Left cardiac atrium (tissue), 4 donors: ENCODE measurements at places on chromosomes 11 and 22.
A peak's percentile ranks its signal among the peaks of the same experiment; 100 is the strongest.

GRCh38 chr11:3208272-3208671 lies 10.3 kb downstream of the MRGPRG start:
- DNase-seq = peak; percentile 5

DNA sequence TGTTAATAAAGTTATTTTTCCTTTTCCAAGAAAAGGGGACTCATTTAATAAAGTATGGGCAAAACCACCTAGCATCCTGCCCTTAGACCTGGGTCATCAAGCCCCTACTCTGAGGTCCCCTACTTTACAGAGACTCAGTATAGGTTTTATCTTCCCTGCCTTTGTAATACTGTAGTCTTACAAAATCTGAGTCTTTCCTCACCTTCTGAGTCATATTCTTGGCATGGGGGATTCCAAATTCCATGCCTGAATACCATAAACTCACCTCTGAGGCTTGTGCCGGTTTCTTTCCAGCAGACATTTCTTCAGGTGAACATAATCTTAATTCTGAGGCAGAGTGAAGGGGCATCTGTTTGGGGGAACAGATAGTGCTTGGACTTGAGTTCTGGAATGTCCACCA lies 282.5 kb downstream of the KCNA4 start:
- DNase-seq = no peak

DNA sequence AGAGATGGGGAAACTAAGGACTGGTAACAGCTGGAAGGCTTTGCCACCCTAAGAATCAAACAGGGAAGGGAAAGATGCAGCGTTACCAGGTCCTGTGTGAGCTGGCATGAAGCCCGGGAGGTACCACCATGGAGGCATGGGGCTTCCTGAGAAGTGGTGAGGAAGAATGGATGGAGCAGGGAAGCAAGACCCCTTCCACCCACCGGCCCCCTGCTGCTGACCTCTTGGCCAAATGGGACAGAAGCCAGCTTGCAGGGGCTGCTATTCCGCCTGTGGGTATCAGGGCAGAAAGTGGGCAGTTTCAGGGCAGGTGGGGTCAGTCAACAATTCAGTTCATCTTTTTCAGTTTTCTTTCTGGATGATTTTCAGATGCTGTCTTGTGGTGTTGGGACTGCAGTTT lies 1099.9 kb downstream of the TBC1D22A start:
- no peak for DNase-seq

DNA sequence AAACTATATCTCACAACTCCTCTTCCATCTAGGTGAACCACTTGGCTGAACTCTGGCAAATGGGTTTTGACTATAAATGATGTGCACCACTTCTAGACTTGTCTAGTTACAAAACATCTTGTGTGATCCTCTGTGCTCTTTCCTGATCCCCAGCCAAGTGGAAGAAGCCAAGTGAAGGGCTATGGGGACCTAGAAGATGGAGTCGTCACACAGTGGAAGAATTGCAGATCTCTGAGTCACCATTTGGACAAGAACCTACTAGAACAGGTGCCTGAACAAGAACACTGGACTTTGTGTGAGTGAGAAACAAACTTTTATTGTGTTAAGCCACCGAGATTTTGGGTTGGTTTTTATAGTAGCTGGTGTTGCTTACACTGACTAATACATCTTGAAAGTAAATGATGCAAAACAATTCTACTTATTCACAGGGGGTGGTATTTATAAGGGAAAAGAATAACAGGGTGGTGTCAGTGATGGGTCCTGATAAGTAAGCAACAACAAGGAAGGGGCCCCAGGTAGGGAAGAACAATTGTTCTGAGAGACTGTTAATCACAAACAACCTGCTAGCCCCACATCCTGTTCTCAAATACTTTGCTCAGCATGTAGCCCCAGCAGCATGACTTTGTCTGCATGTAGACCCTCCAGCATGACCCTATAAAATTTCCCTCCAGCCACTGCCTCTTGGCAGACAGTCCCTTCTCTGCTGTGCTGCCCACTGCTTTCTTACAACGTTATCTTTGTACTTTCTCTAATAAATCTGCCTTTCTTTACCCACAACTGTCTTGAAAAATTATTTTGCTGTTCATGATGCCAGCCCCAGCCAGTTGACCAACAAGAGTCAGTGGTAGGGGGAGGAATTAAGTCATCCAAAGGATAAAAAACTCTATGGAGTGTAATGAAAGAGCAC lies 280.7 kb upstream of the PLET1 start:
- DNase-seq = no peak

DNA sequence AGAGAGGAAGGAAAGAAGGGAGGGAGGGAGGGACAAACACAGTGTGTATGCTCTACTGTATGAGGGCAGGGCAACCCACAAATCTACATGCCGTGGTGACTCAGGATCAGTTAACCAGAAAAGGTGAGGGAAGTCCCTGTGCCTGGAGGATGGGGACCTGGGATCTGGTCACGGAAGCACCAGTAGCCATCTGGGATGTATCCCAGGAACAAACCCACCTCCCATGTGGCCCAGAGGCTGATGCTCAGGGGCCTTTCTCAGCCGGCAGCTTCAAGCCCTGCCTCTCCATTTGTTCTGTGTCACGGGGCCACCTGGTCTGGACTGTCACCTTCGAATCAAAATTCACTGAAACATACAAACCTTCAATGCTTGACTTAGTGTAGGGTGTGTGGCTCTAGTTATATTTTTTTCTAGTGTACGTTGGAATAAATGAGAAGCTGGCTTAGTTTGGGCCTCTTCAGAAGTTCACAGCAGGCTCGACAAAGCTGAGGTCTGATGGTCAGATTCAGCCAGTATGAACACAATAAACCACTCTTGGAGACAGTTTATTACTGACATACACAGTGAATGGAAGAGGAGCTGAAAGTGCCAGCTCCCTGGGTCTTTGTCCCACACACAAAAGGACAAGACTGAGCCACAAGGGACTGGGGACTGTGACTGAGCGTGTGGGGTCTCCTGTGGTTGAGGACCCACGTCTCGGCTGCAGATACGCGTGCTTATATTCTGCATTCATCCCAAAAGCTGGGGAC lies 23.5 kb upstream of the RTL6 start:
- no peak for DNase-seq

GRCh38 chr11:117807482-117808327 lies 10.7 kb upstream of the DSCAML1 start:
- DNase-seq = peak; percentile 81

GRCh38 chr22:41951898-41952474 lies at the start of gene SMIM45:
Gene SMIM45 (plus strand): TSS chr22:41952150.
- no peak for DNase-seq

GRCh38 chr22:25693268-25693565 lies 48.8 kb upstream of the MYO18B start:
- DNase-seq = no peak

DNA sequence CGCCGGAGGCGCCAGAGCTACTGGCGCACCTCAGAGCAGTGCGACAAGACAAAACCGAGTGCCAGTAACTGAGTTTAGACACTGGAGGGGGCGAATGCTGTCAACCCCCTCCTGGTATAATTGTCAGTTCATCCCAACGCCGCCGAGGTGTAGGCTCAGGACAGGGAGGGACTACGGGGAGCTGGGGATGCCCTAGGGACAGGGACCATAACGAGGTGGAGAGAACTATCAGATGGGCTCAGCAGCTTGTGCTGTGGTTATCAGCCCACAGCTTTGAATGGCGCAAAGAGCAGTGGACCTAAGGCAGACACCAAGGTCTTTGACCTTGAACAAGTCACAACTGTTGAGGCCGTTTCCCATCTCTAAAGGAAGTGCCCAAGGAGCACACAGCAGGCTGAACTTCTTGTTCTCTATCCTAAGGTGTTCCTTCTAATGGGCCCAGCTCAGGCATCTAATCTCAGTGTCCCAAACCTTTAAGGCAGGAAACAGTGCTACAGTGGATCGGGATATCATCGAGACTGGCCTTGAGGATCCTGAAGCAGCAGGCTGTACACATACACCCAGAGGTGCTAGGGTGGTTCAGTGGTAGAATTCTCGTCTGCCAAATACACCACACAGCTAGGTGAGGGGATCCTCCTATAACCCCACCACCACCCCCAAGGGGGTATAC lies 958 bp upstream of the TUT1 start:
- no peak for DNase-seq

- peak; percentile 81 for DNase-seq
These were observed 129.0 kb upstream of the PARVA start for GRCh38 chr11:12248330-12248729.

DNA sequence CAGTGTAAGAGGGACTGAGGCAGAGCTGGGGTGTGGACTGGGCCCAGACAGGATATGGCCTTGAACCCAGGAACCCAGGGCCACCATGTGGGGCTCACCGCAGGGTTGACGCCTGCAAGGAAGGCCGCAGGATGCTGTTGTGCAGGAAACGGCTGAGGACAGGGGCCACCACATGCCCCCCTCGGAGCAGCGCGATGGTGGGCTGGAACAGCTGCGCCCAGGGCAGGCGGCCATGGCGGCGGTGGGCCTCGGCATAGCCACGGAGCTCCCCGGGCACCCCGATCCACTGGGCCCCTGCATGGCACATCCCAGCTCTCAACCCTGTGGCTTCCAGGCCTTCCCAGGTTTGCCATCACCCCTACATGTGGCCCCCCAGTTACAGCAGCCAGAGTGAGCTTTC lies 12.2 kb downstream of the GGT5 start:
- DNase-seq = no peak

GRCh38 chr11:11370255-11370961 lies 17.4 kb upstream of the CSNK2A3 start:
- no peak for DNase-seq

GRCh38 chr22:30781271-30781875 lies 86.7 kb downstream of the OSBP2 start:
- no peak for DNase-seq

- DNase-seq = no peak
These were observed 9.1 kb downstream of the LRP5 start for GRCh38 chr11:68321293-68322051.

DNA sequence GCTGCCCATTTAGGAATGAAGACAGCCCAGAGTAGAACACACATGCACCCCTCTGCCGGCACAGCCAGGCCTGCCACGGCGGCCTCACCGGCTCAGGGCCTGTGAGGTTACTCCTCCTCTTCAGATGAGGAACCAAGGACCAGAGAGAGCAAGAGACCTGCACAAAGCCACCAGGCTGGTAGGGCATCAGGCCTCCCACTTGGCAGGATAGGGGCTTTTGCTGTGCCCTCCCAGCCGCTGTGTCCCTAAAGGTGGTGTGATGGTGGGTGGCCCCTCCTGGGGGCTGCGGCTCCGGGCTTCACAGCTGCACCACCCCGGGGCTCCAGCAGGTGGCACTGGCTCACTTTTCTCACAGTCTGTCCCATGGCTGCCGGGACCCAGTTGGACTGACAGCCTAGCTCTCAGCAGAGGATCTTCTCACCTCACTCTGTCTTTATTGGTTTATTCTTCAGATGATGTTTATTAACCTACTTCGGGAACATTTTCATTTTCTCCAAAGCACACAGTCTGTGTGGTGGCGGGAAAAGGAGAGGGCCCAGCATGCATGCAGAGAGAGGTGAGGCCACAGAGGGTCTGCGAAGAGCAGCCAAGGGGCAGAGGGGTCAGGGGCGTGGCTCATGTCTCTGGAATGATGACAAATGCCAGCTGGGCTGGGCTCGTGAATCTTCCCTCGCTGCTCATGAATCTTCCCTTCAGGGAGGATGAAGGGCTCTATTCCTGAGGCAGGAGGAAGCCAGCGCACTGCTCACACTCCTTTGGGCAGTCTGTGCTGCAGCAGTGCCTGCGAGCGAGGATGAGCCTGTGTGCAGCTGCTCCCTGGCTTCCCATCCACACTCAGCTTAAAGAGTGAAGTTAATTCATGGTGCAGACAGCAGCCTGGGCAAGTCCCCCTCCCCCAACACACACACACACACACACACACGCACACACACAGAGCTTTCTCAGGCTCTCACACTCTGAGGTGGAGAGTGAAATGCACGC lies 101.1 kb upstream of the PITPNB start:
- DNase-seq = peak; percentile 79

- no peak for DNase-seq
These were observed 5.1 kb downstream of the TOLLIP start for GRCh38 chr11:1304380-1304779.
